ENCODE measurements at places on chromosomes 1 and 21. TPM values are rescaled to one million over a fixed set of nuclear protein-coding genes. Genes with fewer than 3 reads are reported as not detected.

ELF3 gene
- total RNA-seq, result not detected

DNA sequence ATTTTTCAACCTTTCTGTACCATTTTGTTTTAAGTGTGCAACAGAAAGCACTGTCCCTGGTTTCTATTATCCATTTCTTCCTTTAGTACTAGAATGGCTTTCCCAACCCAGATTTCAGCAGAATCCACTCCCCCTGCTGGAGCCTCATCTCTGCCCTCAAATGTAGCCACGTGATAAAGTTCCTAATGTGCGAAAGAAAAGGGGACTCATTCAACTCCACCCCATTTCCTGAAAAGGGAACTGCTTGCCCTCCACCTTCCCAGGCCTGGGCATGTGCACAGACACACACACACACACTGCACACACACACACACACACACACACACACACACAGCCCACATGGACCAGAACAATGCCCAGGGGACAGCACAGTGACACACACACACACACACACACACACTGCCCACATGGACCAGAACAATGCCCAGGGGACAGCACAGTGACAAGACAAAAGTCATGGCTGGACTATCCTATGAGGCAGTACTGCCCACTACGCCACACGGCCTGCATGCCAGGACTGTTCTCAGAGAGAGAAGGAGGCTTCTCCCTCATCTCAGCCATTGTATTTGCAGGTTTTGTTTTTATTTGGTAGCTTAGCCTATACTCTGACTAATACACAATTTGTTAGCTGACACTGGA is 33.2 kb downstream of the PACC1 start:
- no peak overlapping the region for H3K4me3 ChIP-seq
- H3K27me3 ChIP-seq, result peaks cover 2% of the 10 kb centered on the region
- no peak for DNase-seq
- H3K27ac ChIP-seq, result no peak overlapping the region
- H3K4me1 ChIP-seq, result no peaks in the 10 kb centered on the region
- H3K36me3 ChIP-seq, result 0 out of 2 replicates have a peak, but pooled peaks cover 6% of the 10 kb centered on the region

GRCh38 chr1:37098237-37098636 is 63.9 kb upstream of the GRIK3 start:
- no peaks in the 10 kb centered on the region for H3K4me1 ChIP-seq
- H3K27ac ChIP-seq, result no peak overlapping the region
- H3K27me3 ChIP-seq, result no peaks in the 10 kb centered on the region
- no peak for DNase-seq
- H3K36me3 ChIP-seq, result peaks cover 21% of the 10 kb centered on the region

- DNase-seq, result peak; percentile 67
- no peaks in the 10 kb centered on the region for H3K36me3 ChIP-seq
- peak overlapping the region; percentile 91 for H3K27ac ChIP-seq
- H3K27me3 ChIP-seq, result no peaks in the 10 kb centered on the region
Measured at GRCh38 chr1:54542120-54542961, 5.7 kb upstream of the ACOT11 start.

ATP13A2 gene
- total RNA-seq, result 26.8 TPM

GRCh38 chr21:25369524-25370300 is 237.6 kb downstream of the MRPL39 start:
- H3K27me3 ChIP-seq, result peaks cover 2% of the 10 kb centered on the region
- H3K27ac ChIP-seq, result peak overlapping the region; percentile 97
- peaks cover 86% of the 10 kb centered on the region for H3K4me1 ChIP-seq
- H3K4me3 ChIP-seq, result peak overlapping the region; percentile 69

C1orf35 gene
- 10.4 TPM for total RNA-seq

GRCh38 chr1:220700556-220701179 is 10.5 kb downstream of the C1orf115 start:
- DNase-seq, result no peak
- no peaks in the 10 kb centered on the region for H3K27me3 ChIP-seq
- no peak overlapping the region for H3K4me3 ChIP-seq
- H3K27ac ChIP-seq, result no peak overlapping the region
- no peaks in the 10 kb centered on the region for H3K36me3 ChIP-seq
- peaks cover 6% of the 10 kb centered on the region for H3K4me1 ChIP-seq

DNA sequence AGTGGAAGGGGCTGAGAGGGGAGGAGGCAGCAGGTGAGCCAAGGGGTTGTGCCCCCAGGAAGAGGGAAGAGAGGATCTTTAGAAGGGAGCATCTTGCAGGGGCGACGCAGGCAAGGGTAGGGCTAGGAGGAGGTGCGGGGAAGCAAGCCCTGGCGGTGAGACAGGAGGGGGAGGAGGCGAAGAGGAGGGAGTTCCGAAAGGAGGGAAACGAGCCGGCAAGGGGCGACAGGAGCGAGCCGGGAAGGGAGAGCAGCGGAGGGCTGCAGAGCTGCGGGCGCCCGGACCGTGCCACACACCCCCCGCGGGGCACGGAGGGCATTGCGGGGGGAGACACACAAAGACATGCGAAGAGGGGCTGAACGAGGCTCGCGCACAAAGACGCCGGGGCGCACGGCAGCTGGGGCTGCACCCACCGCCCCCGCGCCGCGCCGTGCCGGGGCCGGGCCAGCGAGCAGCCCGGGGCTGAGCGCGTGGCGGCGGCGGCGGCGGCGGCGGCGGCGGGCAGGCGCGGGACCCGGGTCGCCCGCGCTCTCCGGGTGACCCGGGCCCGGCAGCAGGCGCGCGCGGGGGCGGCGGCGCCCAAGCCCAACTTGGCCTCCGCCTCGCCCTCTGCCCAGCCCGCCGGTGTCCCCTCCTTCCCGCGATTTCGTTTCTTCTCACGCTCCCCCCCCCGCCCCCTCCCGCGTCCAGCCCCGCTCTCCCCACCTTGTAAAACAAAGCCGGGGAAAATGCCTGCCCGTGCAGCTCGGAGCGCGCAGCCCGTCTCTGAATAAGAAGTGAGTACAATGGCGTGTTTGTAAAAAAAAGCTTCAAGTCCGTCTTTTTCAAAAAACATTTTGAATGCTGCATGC is at the start of gene KCNK2:
Gene KCNK2, plus strand, starts transcription at position 206 of the 851 bp plus-strand sequence. CDS start 649 bp downstream, outside the sequence.
- peak within 1 kb of the TSS; percentile 89 for H3K4me3 ChIP-seq
- DNase-seq, result no peak
- H3K36me3 ChIP-seq, result peaks cover 27% of the 10 kb centered on the region
- peak within 1 kb of the TSS; percentile 62 for H3K27ac ChIP-seq

DNA sequence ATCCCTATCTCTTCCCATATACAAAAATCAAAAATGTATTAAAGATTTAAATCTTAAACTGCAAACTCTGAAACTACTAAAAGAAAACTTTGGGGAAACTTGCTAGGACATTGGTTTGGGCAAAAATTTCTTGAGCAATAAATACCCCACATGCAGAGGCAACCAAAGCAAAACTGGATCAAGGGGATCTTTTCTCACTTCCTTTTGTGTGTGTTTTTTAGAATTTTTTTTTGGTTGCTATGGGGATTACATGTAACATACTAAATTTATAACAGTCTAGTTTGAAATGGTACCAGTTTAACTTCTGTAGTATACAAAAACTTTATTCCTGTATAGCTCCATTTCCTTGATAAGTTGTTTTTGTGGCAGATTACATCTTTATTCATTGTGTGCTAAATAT is 16.8 kb downstream of the MAST2 start:
- H3K27ac ChIP-seq, result no peak overlapping the region
- no peak overlapping the region for H3K4me3 ChIP-seq
- peaks cover 34% of the 10 kb centered on the region for H3K36me3 ChIP-seq
- H3K27me3 ChIP-seq, result no peaks in the 10 kb centered on the region
- DNase-seq, result no peak

GRCh38 chr1:36894824-36895223 is 139.5 kb downstream of the GRIK3 start:
- no peaks in the 10 kb centered on the region for H3K4me1 ChIP-seq
- H3K4me3 ChIP-seq, result no peak overlapping the region
- DNase-seq, result no peak
- H3K27ac ChIP-seq, result no peak overlapping the region

PLPPR5 gene
- not detected for total RNA-seq

DNA sequence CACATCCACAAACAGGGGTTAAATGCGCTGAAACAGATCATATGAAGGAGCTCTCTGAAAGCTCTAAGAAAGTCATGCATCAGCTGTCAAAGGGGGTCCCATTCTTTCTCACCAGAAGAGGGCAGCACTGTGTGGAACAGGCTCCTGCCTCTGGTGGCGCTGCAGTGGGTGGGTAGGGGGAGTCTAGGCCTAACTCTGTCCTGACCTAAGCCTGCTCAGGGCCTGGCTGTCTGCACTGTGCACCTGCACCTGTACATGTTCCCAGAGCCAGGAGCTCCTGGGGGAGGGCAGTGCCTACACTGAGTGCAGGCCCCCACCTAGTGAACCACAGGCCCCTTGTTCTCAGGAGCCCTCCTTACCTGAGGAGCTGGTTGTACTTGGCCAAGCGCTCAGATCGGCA is 16.0 kb downstream of the ENO1 start:
- H3K27me3 ChIP-seq, result peaks cover 4% of the 10 kb centered on the region
- no peak overlapping the region for H3K4me3 ChIP-seq
- peak overlapping the region; percentile 43 for H3K27ac ChIP-seq

TPTE gene
- total RNA-seq, result not detected

DNA sequence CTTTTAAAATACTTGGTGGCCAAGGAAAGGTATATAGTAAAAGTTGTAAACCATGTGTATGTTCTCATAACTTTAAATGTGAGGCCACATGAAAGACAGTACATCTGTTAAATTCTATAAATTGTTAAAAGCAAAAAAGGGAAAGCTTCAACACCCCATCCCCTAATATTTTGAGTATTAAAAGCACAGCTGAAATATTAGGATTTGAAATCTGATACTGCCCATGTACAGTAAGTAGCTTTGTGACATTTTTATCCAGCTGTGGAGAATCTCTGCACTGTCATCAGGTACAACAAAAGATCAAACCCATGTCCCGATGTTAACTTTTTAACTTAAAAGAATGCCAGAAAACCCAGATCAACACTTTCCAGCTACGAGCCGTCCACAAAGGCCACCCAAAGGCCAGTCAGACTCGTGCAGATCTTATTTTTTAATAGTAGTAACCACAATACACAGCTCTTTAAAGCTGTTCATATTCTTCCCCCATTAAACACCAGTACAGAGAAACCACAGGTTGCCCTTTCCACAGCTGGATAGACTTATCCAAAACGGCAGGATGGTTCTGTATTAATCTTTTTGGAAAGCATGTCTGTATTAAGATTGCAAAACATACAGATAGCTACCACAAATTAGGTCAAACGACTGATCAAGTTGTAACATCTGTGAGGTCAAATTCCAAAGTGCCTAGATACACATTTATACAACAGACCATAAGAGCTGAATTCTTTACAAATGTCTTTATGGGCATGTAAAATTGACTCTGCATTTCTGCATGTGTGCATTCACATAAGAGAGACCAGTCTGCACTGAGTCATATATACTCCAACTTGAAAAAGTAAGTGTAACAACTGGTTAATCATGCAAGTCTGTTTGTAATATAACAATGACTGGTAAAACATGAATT is 5.2 kb downstream of the IRF2BP2 start:
- H3K27ac ChIP-seq, result peak overlapping the region; percentile 90
- peaks cover 16% of the 10 kb centered on the region for H3K27me3 ChIP-seq
- peak; percentile 67 for DNase-seq
- H3K4me3 ChIP-seq, result peak overlapping the region; percentile 97
- peaks cover 50% of the 10 kb centered on the region for H3K36me3 ChIP-seq
- peaks cover 78% of the 10 kb centered on the region for H3K4me1 ChIP-seq

DNA sequence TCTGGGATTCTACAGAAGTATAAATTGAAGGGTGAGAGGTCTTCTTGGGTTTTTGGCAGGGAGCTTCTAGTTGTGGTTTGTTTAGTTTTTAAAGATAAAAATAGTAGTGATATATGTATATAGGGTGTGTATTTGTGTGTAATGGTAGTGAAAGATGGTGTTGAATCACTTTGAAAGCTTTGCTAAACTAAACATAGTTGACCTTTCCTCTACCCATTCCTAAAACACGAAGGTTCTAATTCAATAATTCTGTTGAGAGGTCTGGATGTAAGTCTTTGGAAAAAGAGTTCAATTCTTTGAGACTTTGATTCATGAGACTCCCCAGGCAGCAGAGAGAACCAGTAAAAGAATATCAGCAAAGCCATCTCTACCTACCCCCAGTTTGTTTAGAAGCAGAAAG is 247.9 kb upstream of the DUSP10 start:
- H3K27ac ChIP-seq, result peak overlapping the region; percentile 62
- no peak for DNase-seq
- no peak overlapping the region for H3K4me3 ChIP-seq

- no peaks in the 10 kb centered on the region for H3K4me1 ChIP-seq
- H3K27me3 ChIP-seq, result no peaks in the 10 kb centered on the region
- peak; percentile 45 for DNase-seq
- H3K36me3 ChIP-seq, result peaks cover 30% of the 10 kb centered on the region
- H3K27ac ChIP-seq, result no peak overlapping the region
Measured at GRCh38 chr1:225987491-225988316, 11.4 kb downstream of the SDE2 start.

- H3K36me3 ChIP-seq, result no peaks in the 10 kb centered on the region
- peaks cover 38% of the 10 kb centered on the region for H3K27me3 ChIP-seq
- H3K4me1 ChIP-seq, result no peaks in the 10 kb centered on the region
- no peak for DNase-seq
Measured at GRCh38 chr1:201353186-201353940, 24.1 kb downstream of the TNNT2 start.

AIDA gene
- total RNA-seq, result 81.5 TPM

GRCh38 chr1:15210651-15211375 is 36.2 kb upstream of the FHAD1 start:
- no peak overlapping the region for H3K4me3 ChIP-seq
- peaks cover 42% of the 10 kb centered on the region for H3K4me1 ChIP-seq
- DNase-seq, result no peak
- H3K27ac ChIP-seq, result no peak overlapping the region

DNA sequence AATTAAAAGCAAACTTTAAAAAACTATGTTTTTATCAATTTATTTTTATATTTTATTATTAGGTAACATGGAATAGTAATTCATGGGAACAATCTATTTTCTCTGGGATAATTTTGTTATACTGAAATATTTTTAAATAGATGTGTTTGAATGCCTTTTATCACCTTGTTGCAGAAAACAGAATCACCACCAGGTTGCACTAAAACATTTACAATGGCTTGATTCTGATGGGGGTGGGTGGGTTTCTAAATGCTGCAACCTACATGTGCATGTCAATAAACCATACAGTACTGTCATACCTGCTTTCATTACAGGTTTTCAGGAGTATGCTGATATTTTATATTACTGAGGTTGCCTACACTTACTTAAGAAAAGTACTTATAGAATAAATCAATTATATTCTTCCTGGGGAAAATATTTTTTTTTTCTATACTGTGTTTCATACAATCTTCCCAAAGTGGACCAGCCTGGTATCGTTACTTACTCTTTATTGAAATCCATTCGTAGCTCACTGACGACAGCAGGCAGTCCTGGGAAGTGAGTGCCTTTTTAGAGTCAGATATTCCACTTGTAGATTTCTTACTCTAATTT is 132.8 kb downstream of the PTPRC start:
- DNase-seq, result peak; percentile 8
- no peaks in the 10 kb centered on the region for H3K36me3 ChIP-seq
- no peak overlapping the region for H3K27ac ChIP-seq
- H3K27me3 ChIP-seq, result no peaks in the 10 kb centered on the region
- no peak overlapping the region for H3K4me3 ChIP-seq

U2AF1 gene
- total RNA-seq, result 18.5 TPM
